ENCODE measurements at places on chromosomes 6 and 20. TPM values are rescaled to one million over a fixed set of nuclear protein-coding genes. Genes with fewer than 3 reads are reported as not detected.

GRCh38 chr6:111550195-111550594 lies 55.5 kb downstream of the TRAF3IP2 start:
- H3K27me3 ChIP-seq = no peaks in the 10 kb centered on the region
- H3K4me1 ChIP-seq = peaks cover 17% of the 10 kb centered on the region
- H3K4me3 ChIP-seq = no peak overlapping the region
- no peak for DNase-seq

DNA sequence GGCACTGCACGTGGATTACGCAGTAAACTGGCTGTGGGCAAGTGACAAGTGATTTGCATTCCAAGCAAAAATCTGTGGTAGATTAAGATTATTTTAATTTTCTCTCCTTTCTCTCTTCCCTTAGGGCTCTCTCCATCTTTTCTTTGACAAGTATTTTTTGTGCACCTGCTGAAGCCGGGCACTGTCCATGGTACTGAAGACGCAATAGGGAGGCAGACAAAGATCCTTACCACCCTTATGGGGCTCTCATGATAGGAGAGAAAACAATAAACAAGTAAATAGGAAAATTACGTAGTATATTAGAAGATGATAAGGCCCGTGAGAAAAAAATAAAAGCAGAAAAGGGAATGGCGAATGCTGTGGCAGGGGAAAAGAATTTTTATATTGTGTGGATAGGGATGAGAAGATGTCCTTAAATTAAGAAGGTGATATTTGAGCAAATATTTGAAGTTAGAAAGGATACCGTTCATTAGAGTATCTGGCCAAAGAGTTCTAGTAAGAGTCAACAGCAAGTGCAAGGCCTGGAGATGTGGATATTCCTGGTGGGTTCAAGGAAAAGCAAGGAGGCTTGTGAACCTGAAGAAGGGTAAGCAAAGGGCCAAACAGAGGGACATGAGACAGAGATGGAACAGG lies 146.0 kb downstream of the LAMP5 start:
- H3K27ac ChIP-seq = no peak overlapping the region
- no peaks in the 10 kb centered on the region for H3K36me3 ChIP-seq
- DNase-seq = no peak
- no peaks in the 10 kb centered on the region for H3K4me1 ChIP-seq

DNA sequence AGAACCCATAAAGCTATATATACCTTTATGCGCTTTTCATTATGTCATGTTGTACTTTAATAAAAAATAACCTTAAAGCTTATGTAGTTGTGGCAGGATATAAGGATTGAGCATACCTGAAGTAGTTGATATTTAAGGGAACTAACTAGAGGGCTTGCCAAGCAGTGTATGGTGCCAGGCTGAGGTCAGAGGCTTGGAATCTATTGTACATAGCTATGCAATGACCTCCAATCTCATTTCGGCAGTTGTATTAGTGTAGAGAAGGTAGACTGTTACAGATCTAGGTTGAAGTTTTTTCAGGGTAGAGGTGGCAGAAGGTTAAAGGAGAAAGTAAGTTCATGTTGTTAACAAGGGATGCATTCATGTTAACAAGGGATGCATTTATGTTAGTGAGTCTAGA lies 397.7 kb upstream of the HS3ST5 start:
- H3K27me3 ChIP-seq = no peaks in the 10 kb centered on the region
- no peaks in the 10 kb centered on the region for H3K36me3 ChIP-seq
- H3K27ac ChIP-seq = no peak overlapping the region
- no peak overlapping the region for H3K4me3 ChIP-seq

DNA sequence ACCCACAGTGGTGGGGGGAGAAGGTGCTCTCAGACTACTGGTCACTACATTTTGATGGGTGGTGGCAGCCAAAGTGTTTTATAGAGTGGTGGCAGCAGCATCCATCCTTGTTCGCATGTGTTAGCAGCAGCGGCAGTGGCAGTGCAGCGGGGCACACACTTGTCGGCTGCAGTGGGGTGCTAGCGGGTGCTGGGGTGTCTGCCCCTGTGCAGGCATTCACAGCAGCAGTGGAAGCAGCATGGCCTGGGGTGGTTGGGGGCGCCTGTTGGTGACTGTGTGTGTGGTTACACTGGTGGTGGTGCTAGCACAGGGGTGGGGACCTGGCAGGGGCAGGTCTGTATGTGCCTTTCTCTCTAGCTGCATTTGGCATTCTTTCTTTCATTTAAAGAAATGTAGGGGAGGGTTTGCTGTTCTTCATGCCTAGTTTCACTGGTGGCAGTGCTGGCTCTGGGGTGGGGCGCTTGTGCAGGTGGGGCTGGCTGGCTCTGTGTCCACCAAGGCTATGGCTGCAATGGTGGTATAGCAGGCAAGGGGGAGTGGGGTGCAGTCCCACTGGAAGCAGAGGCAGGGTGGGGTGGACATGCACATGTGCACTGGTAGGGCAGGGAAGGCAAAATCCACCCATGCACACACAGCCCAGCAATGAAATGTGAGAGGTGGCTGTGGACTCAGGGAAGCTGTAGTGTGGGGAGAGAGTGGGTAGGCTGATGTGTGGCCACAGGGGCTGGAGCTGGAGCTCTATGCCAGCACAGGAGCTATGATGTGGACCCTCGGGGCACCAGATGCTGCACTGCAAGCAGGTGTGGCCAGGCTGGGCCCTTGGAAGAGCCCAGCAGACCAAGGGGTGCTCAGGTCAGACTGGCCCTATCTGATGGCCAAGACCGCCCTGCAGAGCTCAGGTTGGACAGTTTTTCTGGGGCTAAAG lies 173.3 kb downstream of the PRDM13 start:
- DNase-seq = no peak
- peaks cover 5% of the 10 kb centered on the region for H3K27me3 ChIP-seq
- H3K4me1 ChIP-seq = no peaks in the 10 kb centered on the region
- no peaks in the 10 kb centered on the region for H3K36me3 ChIP-seq

- H3K27ac ChIP-seq = no peak overlapping the region
- no peaks in the 10 kb centered on the region for H3K36me3 ChIP-seq
- H3K4me3 ChIP-seq = no peak overlapping the region
- DNase-seq = no peak
- H3K4me1 ChIP-seq = peaks cover 25% of the 10 kb centered on the region
- H3K27me3 ChIP-seq = peaks cover 28% of the 10 kb centered on the region
Measured at GRCh38 chr20:23042270-23042669, 7.2 kb downstream of the SSTR4 start.

DNA sequence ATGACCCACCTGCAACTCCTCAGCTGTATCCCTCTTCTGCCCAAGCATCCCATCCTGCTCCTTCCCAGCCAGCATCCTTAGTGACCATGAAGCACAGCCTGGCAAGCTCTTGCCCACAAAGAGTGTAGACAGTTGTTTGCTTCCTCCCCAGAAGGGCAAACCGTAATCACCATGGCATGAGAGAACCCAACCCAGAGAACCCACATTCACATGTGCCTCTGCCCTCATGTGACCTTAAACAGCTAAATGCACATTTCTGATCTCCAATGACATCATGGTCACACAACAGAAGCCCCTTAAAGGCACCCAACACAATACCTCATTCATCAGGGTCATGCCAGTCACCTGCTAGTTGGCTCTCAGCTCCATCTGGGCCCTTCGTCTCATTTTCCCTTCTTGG lies 162.8 kb upstream of the CDYL start:
- no peak overlapping the region for H3K27ac ChIP-seq
- H3K27me3 ChIP-seq = no peaks in the 10 kb centered on the region
- H3K4me3 ChIP-seq = no peak overlapping the region
- H3K36me3 ChIP-seq = no peaks in the 10 kb centered on the region
- no peak for DNase-seq
- peaks cover 4% of the 10 kb centered on the region for H3K4me1 ChIP-seq

DNA sequence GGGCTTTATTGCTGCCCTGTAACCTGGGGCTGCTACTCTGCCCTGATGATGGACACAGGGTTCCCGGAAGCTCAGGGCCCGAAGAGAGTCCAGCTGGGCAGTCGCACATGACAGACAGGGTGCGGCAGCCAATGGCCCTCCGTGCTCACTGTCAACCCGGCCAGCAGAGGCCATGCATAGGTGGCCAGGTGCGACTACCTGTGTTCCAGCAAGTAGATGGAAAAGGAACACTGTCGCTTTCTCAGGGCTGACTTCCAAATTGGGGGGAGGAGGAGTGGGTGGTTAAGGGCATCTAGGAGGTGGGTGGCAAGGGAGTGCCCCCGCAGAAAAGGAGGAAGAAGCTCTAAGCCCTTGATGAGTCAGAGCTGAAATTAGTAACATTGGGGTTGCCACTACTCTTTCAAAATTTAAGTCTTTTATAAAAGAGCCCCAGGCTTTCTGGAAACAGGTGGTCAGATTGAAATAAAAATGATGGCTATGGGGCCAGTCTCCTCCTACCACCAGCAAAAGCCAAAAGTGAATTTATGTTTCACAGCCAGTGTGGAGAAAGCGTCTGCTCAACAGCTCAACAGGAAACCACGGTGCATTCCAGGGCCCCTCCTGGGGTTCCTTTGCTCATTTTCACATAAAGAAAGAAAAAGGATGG lies 2.3 kb upstream of the RAMACL start:
- no peaks in the 10 kb centered on the region for H3K27me3 ChIP-seq
- no peaks in the 10 kb centered on the region for H3K36me3 ChIP-seq
- no peak for DNase-seq

- H3K4me1 ChIP-seq = peaks cover 4% of the 10 kb centered on the region
- H3K27me3 ChIP-seq = no peaks in the 10 kb centered on the region
- H3K27ac ChIP-seq = peak overlapping the region; percentile 95
- H3K4me3 ChIP-seq = peak overlapping the region; percentile 70
Measured at GRCh38 chr20:63641792-63642523, 11.3 kb downstream of the STMN3 start.

DNA sequence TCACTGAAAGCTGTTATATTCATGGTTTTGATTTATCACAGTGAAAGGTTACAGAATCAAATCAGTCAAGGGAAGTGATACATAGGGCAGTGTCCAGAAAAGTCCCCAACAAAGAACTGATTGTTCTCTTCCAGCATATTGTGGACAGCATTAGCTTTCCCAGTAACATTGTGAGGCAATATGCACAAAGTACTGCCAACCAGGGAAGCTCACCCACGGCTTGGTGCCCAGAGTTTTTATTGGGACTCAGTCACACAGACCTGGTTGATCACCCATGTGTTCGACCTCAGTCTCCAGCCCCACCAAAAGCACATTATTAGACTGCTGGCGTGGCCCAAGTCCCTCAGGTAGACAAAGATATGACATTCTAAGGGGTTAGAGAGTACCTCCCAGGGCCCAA lies 76.0 kb downstream of the LCA5 start:
- H3K4me1 ChIP-seq = no peaks in the 10 kb centered on the region
- no peak overlapping the region for H3K27ac ChIP-seq
- no peaks in the 10 kb centered on the region for H3K36me3 ChIP-seq
- no peaks in the 10 kb centered on the region for H3K27me3 ChIP-seq

- H3K4me3 ChIP-seq = no peak overlapping the region
- no peaks in the 10 kb centered on the region for H3K27me3 ChIP-seq
- H3K4me1 ChIP-seq = no peaks in the 10 kb centered on the region
Measured at GRCh38 chr6:132298344-132298949, 102.8 kb downstream of the MOXD1 start.

SULF2 gene
- total RNA-seq = 16.7 TPM

RAD21L1 gene
- not detected for total RNA-seq

TFAP2C gene
- 0.08 TPM for total RNA-seq

GMPR gene
- total RNA-seq = 96.0 TPM

Data from heart right ventricle (tissue), 16 donors.